Peyer's patch (tissue), 4 donors: ENCODE measurements at places on chromosomes 6 and 20. TPM values are rescaled to one million over a fixed set of nuclear protein-coding genes. Genes with fewer than 3 reads are reported as not detected.
A peak's percentile ranks its signal among the peaks of the same experiment; 100 is the strongest.

DNA sequence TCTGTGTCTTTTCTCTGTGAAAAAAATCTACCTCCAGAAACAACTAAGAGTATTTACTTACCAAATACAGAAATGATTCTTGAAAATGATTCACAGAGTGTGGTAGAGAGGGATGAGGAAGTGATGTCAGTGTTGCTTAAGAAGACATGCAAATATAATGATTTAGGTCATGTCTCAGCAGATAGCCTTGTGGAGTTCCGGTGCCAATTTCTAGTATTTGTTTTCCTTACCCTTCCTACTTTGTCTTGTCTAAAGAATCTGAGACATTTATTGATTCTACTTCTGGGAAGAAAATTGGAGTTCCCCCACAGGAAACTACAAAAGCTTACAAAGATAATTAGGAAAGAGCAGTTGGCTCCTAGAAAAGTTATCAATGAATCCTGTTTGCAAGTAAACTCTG lies 68.8 kb downstream of the GJA1 start:
- DNase-seq, result no peak
- H3K36me3 ChIP-seq, result no peaks in the 10 kb centered on the region
- no peaks in the 10 kb centered on the region for H3K27me3 ChIP-seq
- H3K4me1 ChIP-seq, result no peaks in the 10 kb centered on the region
- no peak overlapping the region for H3K27ac ChIP-seq
- no peak overlapping the region for H3K4me3 ChIP-seq

- no peak for DNase-seq
- no peaks in the 10 kb centered on the region for H3K4me1 ChIP-seq
- no peaks in the 10 kb centered on the region for H3K36me3 ChIP-seq
- no peak overlapping the region for H3K27ac ChIP-seq
Measured at GRCh38 chr20:14049111-14049510, 53.8 kb downstream of the MACROD2 start.

GRCh38 chr6:115934145-115934544 lies 126.5 kb downstream of the FRK start:
- H3K4me1 ChIP-seq, result no peaks in the 10 kb centered on the region
- H3K4me3 ChIP-seq, result no peak overlapping the region
- H3K36me3 ChIP-seq, result no peaks in the 10 kb centered on the region
- H3K27ac ChIP-seq, result no peak overlapping the region

- H3K36me3 ChIP-seq, result no peaks in the 10 kb centered on the region
- no peak overlapping the region for H3K4me3 ChIP-seq
- DNase-seq, result no peak
Measured at GRCh38 chr6:20933057-20933788, 399.0 kb downstream of the CDKAL1 start.

DNA sequence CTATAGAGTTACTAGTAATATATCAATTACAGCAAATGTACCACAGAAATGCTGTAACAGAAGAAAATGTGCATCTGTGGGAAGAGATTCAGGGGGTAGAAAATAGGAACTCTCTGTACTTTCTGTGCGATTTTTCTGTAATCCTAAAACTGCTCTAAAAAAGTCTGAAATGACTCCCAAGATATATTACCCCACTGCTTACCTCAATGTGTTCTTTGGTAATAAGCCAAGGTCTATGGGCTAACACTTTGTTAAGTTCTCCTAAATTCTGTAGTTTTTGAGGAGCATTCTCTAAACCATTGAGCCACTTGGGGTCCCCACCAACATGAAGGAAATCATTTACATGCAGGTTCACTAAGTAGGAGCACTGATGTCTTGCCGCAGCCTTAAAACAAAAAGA lies 94.4 kb downstream of the SESN1 start:
- no peaks in the 10 kb centered on the region for H3K27me3 ChIP-seq
- H3K4me3 ChIP-seq, result no peak overlapping the region
- DNase-seq, result no peak

DNA sequence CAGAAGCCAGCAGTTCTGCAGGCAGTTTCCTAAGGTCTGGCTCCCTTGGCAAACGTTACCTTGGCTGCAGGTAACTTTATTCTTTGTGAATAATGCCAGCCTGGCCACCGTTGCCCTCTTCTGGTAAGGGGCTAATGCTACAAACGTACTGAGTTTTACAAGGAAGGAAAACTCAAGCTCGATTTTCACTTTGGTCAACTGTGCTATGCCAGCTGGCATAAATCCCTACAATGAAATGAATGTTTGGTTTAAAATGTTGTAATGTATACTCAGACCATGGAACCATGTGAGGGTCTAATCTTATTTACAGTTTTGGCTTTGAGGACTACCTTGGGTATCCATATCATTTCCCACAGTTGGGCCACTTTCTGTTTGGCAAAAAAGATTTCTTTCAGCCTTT lies 101.4 kb downstream of the SLX4IP start:
- H3K27ac ChIP-seq, result no peak overlapping the region
- no peaks in the 10 kb centered on the region for H3K27me3 ChIP-seq
- no peaks in the 10 kb centered on the region for H3K36me3 ChIP-seq
- no peak overlapping the region for H3K4me3 ChIP-seq
- no peak for DNase-seq

The ZC3H12D gene
- 16.8 TPM for total RNA-seq

- H3K36me3 ChIP-seq, result no peaks in the 10 kb centered on the region
- H3K27me3 ChIP-seq, result no peaks in the 10 kb centered on the region
- no peak overlapping the region for H3K4me3 ChIP-seq
- H3K27ac ChIP-seq, result no peak overlapping the region
- peaks cover 12% of the 10 kb centered on the region for H3K4me1 ChIP-seq
Measured at GRCh38 chr6:139881728-139882211, 507.3 kb upstream of the CITED2 start.

DNA sequence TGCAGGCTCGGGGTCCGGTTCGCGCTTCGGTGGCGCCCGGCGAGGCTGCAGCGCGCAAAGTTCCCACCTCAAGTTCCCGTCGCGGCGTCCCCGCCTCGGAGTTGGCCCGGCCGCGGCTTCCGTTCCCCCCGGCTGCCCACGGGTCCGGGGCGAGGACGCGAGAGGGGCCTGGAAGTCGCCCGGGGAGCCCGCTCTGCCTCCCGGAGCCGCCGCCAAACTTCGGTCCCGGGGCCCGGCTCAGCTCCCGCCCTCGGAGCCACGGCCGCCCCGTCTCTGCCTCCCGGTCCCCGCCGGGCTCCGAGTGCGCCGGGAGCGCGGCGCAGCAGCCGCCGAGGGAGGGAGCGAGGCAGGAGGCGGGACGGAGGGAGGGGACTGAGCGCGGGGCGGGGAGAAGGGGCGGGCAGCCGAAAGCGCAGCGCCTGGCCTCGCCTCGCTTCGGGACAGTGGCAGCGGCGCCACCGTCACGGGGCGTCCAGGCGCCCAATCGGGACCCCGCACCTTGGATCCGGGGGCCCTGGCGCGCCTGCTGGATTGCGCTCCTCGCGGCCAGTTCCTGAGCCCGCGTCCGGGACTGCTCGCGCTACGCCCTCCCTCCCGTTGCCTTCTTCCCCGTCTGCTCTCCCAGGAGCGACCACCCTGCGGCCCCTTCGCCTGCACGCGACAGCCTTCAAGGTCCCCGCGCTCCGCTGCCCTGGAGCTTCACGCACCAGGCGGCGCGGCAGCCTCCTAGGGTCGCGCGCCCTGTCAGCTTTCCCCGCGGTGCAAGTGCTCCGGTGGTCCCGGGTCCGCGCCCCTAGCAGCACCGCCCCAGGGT lies at the start of gene KCNG1:
Gene KCNG1, minus strand, starts transcription at position 305 of the 814 bp plus-strand sequence. CDS start 12,769 bp downstream, outside the sequence.
- no peaks in the 10 kb centered on the region for H3K36me3 ChIP-seq
- H3K27me3 ChIP-seq, result peaks cover 7% of the 10 kb centered on the region
- H3K4me1 ChIP-seq, result peaks cover 13% of the 10 kb centered on the region
- H3K27ac ChIP-seq, result no peak within 1 kb of the TSS
- H3K4me3 ChIP-seq, result peak within 1 kb of the TSS; percentile 63
- DNase-seq, result peak; percentile 20

DNA sequence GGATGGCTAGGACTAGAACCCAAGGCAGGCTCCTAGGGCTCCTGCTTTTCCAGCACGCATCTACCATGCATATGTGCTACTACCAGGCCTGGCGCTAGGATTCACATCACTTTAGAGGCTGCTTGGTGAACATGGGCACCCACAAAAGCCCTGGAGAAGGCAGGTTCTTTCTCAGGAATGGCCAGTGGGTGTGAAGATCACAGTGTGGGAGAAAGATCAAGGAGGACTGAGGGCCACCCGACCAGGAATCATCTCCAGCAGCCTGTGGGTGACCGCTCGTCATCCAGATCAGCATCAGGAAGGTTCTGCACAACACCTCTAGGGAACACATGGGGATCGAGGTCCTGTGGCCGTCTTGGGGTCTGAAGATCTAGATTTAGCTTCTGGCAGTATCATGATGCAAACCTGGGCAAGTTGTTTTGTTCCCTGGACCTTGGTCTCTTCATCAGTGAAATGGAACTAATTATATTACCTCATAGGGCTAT lies 27.3 kb downstream of the SRSF3 start:
- DNase-seq, result no peak
- no peak overlapping the region for H3K4me3 ChIP-seq
- no peaks in the 10 kb centered on the region for H3K27me3 ChIP-seq
- peaks cover 59% of the 10 kb centered on the region for H3K4me1 ChIP-seq
- H3K36me3 ChIP-seq, result no peaks in the 10 kb centered on the region
- peak overlapping the region; percentile 88 for H3K27ac ChIP-seq

The PAK1IP1 gene
- total RNA-seq, result 3.3 TPM

DNA sequence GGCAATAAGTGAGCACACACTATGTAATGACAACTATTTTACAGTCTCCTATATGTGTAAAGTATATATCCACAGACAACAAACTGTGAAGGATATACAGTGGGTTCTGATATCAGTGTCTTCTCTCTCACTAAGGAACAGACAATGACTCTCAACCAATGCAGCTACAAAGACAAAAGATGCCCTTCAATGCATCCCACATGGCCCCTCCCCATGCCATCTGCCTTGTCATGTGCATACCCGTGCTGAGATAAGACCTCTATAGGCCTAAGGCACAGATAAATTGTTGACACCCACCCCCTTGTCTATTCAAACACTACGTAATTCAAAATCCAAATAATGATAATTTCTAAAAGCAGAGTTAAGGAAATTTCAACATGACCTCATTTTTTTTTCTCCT lies 1123.5 kb upstream of the MAP3K7 start:
- H3K27me3 ChIP-seq, result no peaks in the 10 kb centered on the region
- H3K4me3 ChIP-seq, result no peak overlapping the region
- no peaks in the 10 kb centered on the region for H3K36me3 ChIP-seq
- no peak overlapping the region for H3K27ac ChIP-seq
- DNase-seq, result no peak

DNA sequence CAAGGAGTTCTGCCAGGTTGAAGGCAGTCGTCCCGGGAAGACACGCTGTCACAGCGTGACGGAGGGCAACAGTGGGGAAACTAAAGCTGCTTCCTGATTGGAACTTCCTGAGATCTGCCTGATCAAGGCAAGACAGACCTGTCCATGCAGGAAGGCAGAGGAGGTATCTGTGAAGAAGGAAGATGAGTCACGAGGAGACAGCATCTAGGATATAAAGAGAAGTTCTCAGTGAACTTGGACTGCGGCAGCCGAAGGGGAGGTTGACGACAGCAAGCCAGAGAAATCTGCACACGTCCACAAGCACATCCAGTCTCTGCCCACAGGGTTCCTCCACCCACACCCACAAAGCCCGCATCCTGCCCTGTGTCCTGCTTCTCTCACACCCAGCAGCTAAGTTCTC lies 38.6 kb downstream of the PREP start:
- peaks cover 61% of the 10 kb centered on the region for H3K36me3 ChIP-seq
- H3K27ac ChIP-seq, result no peak overlapping the region
- H3K4me3 ChIP-seq, result no peak overlapping the region
- H3K27me3 ChIP-seq, result no peaks in the 10 kb centered on the region

DNA sequence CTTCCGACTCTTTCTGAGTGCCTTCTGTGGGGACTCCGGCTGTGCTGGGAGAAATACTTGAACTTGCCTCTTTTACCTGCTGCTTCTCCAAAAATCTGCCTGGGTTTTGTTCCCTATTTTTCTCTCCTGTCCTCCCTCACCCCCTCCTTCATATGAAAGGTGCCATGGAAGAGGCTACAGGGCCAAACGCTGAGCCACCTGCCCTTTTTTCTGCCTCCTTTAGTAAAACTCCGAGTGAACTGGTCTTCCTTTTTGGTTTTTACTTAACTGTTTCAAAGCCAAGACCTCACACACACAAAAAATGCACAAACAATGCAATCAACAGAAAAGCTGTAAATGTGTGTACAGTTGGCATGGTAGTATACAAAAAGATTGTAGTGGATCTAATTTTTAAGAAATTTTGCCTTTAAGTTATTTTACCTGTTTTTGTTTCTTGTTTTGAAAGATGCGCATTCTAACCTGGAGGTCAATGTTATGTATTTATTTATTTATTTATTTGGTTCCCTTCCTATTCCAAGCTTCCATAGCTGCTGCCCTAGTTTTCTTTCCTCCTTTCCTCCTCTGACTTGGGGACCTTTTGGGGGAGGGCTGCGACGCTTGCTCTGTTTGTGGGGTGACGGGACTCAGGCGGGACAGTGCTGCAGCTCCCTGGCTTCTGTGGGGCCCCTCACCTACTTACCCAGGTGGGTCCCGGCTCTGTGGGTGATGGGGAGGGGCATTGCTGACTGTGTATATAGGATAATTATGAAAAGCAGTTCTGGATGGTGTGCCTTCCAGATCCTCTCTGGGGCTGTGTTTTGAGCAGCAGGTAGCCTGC lies 4.8 kb downstream of the PIM1 start:
- H3K4me3 ChIP-seq, result no peak overlapping the region
- H3K27me3 ChIP-seq, result no peaks in the 10 kb centered on the region
- no peaks in the 10 kb centered on the region for H3K36me3 ChIP-seq
- peak; percentile 49 for DNase-seq
- no peaks in the 10 kb centered on the region for H3K4me1 ChIP-seq

The ZC2HC1B gene
- total RNA-seq, result not detected

DNA sequence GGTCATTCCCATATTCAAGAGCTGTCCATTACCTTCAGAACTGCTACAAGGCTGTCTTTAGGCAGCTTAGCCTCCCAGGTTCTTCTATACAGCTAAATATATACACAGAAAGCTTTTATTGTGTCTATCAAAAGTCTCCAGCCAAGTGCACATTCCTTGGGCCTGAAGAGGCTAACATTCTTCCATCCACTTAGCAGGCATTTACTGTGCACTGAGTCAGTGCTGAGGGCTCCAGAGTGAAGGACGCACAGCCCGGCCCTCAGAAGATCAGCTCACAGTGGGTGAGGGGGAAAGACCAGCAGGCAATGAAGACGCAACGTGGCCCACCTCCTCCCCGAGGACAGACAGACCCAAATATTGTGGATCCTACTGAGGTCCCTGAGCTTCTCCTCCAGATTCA lies 569.9 kb downstream of the CDH26 start:
- no peak overlapping the region for H3K27ac ChIP-seq
- H3K4me1 ChIP-seq, result no peaks in the 10 kb centered on the region
- H3K36me3 ChIP-seq, result no peaks in the 10 kb centered on the region

GRCh38 chr20:49675368-49676151 lies 38.1 kb downstream of the B4GALT5 start:
- DNase-seq, result no peak
- H3K27me3 ChIP-seq, result no peaks in the 10 kb centered on the region
- peak overlapping the region; percentile 25 for H3K4me3 ChIP-seq
- peaks cover 85% of the 10 kb centered on the region for H3K4me1 ChIP-seq
- no peak overlapping the region for H3K27ac ChIP-seq

DNA sequence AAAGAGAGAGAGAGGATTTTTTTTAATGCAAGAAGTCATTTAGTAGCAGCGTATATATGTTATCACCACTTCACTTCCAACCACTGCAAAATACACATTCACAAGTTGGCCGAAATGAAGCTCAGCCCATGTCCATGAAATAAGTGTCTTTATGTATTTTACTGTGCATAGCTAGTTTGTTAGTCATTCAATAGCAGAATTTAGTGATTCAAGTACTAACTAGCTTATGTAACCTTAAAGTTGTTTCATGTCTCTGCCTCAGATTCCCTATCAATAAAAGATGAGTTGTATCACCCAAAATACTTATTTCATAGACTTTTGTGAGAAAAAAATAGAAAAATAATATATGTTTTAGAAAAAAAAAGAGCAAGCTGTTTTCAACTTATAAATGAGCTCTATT lies 153.7 kb upstream of the PRDM1 start:
- no peaks in the 10 kb centered on the region for H3K4me1 ChIP-seq
- H3K27ac ChIP-seq, result no peak overlapping the region
- H3K4me3 ChIP-seq, result no peak overlapping the region
- no peaks in the 10 kb centered on the region for H3K27me3 ChIP-seq
- no peaks in the 10 kb centered on the region for H3K36me3 ChIP-seq
